Activated naive CD8-positive, alpha-beta T cell treated with anti-CD3 and anti-CD28 coated beads, Interleukin-2, amount 50 U/mL, for 24 hours (primary cell): ENCODE measurements at places on chromosomes 2 and 18.

- DNase-seq: no peak
Measured at GRCh38 chr18:46051731-46052461, 20.2 kb downstream of the PSTPIP2 start.

DNA sequence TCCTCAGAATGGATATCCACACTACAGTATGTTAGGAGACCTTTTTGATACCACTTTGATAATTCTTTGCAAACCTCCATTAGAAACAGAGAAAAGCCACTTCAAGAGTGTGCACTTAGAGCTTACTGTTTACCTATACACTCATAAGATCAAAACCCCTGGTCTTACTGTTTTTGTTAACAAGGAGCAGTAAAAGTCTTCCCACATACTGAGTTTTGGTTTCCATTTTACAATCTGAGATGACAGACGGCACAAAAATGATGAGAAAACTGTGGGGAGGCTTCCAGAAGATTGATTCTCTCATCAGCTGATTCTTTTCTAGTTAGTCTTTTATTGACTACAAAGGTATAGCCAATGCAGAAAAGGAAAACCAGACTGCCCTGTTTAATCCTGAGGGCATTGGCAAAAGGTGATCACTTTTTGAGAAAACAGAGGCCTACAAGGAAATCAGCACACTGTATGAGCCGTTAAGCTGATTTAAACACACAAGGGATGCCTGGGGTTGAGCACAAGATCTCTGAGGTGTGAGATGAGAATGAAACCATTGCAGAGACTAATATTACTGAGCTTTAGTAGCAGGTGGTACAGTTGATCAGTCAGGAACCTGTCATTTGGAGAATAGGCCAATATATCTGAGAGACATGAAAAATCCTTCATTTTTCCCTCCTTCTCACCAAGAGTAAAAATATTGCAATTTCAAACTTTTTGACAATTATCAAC, 368.6 kb downstream of the GRB14 start:
- DNase-seq: no peak

- no peak for DNase-seq
Measured at GRCh38 chr18:33751613-33752221, 173.7 kb downstream of the ASXL3 start.

- no peak for DNase-seq
Measured at GRCh38 chr18:23825496-23825895, 136.2 kb downstream of the LAMA3 start.

DNA sequence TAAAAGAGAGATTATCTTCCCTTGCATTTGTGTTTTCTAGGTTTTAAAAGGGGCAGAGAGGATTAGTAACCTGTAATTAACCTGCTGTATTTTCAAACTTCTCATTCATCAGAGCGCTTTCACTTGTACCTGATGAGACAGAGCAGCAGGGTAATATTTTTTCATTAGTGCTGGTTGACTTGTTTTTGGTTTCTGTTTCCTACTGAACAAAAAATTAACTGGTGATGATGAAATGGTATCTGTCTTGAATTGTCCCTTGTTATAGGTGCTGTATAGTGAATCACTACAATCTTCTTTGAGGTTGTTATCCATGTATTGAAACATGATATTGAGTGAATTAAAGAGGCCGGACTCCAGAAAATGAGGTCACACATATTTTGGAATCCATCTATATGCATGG, 37.9 kb downstream of the CDH20 start:
- DNase-seq: no peak

GRCh38 chr2:239370876-239371725, 29.7 kb downstream of the HDAC4 start:
- DNase-seq: no peak

DNA sequence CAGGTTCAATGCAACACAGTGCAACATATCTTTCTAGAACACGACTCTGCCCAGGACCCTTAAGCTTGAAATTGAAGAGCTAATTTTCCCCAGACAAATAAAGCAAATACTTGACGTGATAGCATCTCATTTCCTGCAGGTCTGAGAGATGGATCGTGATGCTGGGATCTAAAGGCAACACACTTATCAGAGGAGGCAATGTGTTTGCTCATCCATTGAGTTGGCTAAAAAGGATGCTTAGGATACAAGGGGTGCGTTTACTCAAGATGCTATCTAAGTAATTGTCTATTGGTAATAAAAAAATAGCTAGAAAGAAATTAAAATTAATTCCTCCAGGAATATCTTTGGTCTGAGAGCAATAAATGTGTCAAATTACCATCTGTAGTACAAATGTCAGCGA, 129.0 kb downstream of the SOCS6 start:
- no peak for DNase-seq

DNA sequence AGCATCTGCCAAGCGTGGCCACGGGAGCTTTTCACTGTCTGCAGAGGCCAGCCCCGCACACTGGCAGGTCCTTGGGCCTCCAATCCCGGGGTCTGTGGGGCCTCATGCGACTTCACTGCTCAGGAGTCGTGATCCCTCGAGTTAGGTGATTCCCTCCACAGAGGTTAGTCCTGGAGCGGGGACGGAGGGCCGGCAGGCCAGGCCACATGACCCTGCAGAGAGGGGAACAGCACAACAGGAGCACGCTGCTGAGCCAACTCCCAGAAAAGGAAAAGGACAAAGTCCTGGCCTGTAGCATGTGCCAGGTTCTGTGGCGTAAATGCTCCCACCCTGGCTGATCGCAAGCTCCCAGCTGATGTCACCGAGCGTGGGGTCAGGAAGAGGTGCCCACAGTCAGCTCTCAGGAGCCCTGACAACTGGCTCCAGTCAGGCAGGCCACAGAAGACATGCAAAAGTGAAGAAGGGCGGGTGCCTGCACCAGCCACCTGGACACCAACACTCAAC, 15.3 kb upstream of the PRLH start:
- DNase-seq: no peak

- no peak for DNase-seq
Measured at GRCh38 chr2:97763176-97763845, 49.9 kb downstream of the ZAP70 start.

- DNase-seq: no peak
Measured at GRCh38 chr2:234712421-234712935, 215.6 kb upstream of the ARL4C start.

DNA sequence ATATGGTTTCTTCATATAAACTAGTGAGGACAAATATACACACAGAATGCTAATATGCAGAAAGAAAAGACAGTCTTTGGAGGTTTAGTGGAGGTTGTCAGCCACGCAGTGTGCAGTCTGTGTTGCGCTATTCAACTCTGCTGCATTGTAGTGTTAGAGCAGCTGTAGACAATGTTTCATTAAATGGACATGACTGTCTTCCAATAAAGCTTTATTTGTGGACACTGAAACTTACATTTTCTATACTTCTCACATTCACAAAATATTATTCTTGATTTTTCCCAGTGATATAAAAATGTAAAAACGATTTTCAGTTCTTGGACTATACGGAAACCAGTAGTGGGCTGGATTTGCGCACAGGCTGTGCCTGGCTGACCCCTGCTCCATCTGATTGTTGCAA, 13.3 kb downstream of the TTC27 start:
- DNase-seq: no peak

- no peak for DNase-seq
Measured at GRCh38 chr2:102064679-102065674, 73.2 kb downstream of the IL1R2 start.
